ENCODE measurements at places on chromosomes 16 and 17. TPM values are rescaled to one million over a fixed set of nuclear protein-coding genes. Genes with fewer than 3 reads are reported as not detected.

DNA sequence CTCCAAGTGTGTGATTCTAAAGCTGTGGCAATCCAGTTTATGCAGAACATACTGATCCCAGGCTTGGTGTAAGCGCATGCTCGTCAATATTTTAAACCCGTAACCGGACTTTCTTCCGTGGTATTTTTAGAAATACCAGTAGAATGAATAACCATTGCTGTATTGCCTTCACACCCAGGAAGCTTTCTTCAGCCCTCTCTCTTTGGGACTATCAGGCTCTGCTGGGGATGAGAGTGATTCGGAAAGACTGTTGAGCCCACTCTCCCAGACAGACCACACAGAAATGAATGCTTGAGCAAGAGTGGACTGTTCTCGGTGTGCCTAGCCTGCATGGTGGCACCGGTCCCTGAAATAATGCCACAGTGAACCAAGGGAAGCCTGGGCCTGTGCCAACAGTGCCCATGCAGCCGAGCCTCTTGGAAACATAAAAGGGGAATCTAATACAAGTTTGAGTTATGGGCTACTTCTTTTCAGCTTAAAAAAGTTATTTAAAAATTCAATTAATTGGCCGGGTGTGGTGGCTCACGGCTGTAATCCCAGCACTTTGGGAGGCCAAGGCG lies 89.9 kb upstream of the ELAC2 start:
- peaks cover 28% of the 10 kb centered on the region for H3K27me3 ChIP-seq
- no peaks in the 10 kb centered on the region for H3K36me3 ChIP-seq
- no peak for DNase-seq
- 0 out of 2 replicates have a peak, but pooled peaks cover 5% of the 10 kb centered on the region for H3K4me1 ChIP-seq
- no peak overlapping the region for H3K4me3 ChIP-seq

GRCh38 chr17:78735832-78736525 lies 46.1 kb downstream of the CYTH1 start:
- H3K4me3 ChIP-seq = peak overlapping the region; percentile 74
- no peaks in the 10 kb centered on the region for H3K27me3 ChIP-seq
- H3K27ac ChIP-seq = peak overlapping the region; percentile 75
- no peaks in the 10 kb centered on the region for H3K36me3 ChIP-seq

DNA sequence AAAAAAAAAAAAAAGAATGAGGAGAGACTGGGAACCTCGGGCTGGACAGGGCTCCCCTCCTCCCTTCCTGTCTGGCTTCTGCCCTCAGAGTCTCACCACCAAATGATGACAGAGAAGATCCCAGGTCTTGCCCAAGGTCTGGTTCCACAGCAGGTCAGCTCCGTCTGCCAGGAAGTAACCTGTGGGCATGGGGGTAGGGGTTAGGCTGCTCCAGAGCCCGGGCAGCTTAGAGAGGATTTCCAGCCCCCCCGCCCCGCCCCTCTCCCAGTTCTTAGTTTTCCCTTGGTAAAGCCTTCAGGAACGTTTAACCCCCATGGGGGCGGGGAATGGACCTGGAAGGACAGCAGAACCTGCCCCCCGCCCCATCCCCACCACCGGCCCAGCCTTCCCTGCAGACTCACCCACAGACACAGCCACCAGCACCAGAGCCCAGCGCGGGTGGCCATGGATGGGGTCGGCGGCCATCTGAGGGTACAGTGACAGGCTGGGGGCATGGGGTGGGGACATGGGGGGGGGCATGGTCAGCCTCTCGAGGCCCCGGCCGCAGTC lies 700 bp downstream of the TLCD2 start:
- DNase-seq = no peak
- peaks cover 21% of the 10 kb centered on the region for H3K36me3 ChIP-seq
- H3K4me3 ChIP-seq = no peak overlapping the region
- H3K27me3 ChIP-seq = no peaks in the 10 kb centered on the region
- no peak overlapping the region for H3K27ac ChIP-seq

- no peak for DNase-seq
- H3K27me3 ChIP-seq = no peaks in the 10 kb centered on the region
- no peaks in the 10 kb centered on the region for H3K4me1 ChIP-seq
Measured at GRCh38 chr16:7318686-7319085, 14.0 kb upstream of the RBFOX1 start.

DNA sequence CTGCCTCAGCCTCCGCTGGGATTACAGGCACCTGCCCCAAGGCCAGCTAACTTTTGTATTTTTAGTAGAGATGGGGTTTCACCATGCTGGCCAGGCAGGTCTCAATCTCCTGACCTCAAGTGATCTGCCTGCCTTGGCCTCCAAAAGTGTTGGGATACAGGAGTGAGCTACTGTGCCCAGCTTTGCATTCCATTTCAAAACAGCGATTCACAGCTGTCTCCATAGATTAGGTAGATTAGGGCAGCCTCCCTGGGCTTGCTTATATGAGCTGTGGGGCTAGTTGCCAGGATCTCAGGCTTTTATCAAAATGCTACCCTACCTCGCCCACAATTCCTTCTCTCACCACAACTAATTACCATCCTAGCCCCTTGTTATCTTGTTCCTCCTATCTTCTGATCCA lies 176.4 kb upstream of the ZKSCAN2 start:
- no peaks in the 10 kb centered on the region for H3K4me1 ChIP-seq
- no peak for DNase-seq
- no peak overlapping the region for H3K4me3 ChIP-seq
- no peaks in the 10 kb centered on the region for H3K36me3 ChIP-seq

- H3K27me3 ChIP-seq = no peaks in the 10 kb centered on the region
- H3K4me3 ChIP-seq = no peak overlapping the region
- H3K4me1 ChIP-seq = no peaks in the 10 kb centered on the region
- peaks cover 67% of the 10 kb centered on the region for H3K36me3 ChIP-seq
- no peak for DNase-seq
Measured at GRCh38 chr17:80381416-80381923, 33.5 kb upstream of the ENDOV start.

GRCh38 chr16:10988164-10988803 lies 43.9 kb downstream of the CLEC16A start:
- H3K36me3 ChIP-seq = no peaks in the 10 kb centered on the region
- no peak overlapping the region for H3K27ac ChIP-seq
- H3K4me3 ChIP-seq = no peak overlapping the region
- DNase-seq = peak; percentile 6

DNA sequence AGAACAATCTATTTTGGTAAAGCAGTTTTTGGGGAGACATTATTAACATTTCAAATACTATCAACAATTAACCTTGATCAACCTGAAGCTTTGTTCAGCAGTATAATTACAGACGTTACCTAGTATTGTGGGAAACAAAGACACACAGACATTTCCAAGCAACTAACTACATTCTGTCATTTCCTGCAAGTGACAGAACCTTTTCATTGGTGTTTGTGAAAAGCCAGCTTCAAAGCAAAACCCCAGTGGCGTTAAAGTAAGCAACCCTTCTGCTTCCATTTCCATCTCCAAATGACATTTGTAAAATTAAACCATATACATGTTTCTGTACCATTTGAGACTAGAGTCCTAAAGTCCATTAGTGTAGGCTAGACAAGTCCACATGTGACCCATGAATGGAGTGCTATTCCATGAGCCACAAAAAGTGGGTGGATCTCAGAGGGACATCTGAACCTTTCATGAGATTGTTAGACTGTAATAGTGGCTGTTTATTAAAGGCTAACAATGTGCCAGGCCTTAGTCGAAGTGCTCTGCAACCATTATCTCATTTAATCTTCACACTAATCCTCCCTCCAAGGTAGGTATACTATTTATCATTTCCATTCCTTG lies 101.2 kb downstream of the SSH2 start:
- no peak overlapping the region for H3K27ac ChIP-seq
- H3K4me1 ChIP-seq = no peaks in the 10 kb centered on the region
- no peaks in the 10 kb centered on the region for H3K36me3 ChIP-seq

DNA sequence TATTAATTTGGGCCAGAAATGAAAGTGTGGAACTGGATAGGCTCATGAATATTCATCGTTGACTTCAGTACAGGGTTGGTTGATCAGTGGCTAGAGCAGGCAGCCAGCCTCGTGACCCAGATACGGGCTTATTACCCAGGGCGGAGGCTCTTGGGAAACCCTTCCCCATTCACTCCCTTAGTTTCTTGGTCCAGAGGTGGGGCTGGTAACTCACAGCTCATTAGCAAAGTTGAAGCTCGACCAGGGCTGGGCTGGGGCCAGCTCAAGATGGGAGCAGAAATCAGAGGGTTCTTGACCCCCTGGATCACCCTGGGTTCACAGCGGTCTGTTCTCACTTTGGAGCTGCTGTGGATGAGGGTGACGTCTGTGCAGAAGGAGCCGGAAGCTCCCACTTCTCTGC lies 44.6 kb upstream of the GSE1 start:
- H3K4me3 ChIP-seq = no peak overlapping the region
- no peak for DNase-seq
- H3K36me3 ChIP-seq = no peaks in the 10 kb centered on the region
- H3K27me3 ChIP-seq = no peaks in the 10 kb centered on the region
- H3K4me1 ChIP-seq = peaks cover 25% of the 10 kb centered on the region

DNA sequence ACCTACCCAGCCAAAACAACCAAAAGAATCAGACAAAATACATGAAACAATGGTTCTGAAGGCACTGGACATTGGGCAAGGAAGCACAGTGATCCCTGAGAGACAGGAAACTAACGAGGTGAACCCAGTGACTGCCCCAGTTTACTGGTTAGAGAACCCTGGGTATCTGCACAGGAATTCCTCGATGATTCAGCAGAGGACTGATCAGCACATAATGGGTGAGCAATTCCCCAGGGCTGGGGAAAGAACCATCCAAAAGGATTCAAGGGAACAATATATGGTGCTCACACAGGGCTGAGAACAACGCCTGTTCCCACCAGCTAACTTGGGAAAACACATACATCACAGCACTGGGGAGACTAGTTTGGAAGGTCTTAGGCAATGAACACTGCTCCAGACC lies 167.2 kb downstream of the PARN start:
- no peak overlapping the region for H3K27ac ChIP-seq
- DNase-seq = peak; percentile 6
- H3K36me3 ChIP-seq = peaks cover 4% of the 10 kb centered on the region
- H3K4me3 ChIP-seq = no peak overlapping the region

- no peaks in the 10 kb centered on the region for H3K36me3 ChIP-seq
- H3K4me1 ChIP-seq = no peaks in the 10 kb centered on the region
- H3K27me3 ChIP-seq = no peaks in the 10 kb centered on the region
- H3K4me3 ChIP-seq = no peak overlapping the region
Measured at GRCh38 chr17:19541445-19541844, 7.8 kb downstream of the SLC47A1 start.

- no peaks in the 10 kb centered on the region for H3K36me3 ChIP-seq
- DNase-seq = no peak
- no peak overlapping the region for H3K4me3 ChIP-seq
- H3K27ac ChIP-seq = no peak overlapping the region
- H3K27me3 ChIP-seq = no peaks in the 10 kb centered on the region
- peaks cover 14% of the 10 kb centered on the region for H3K4me1 ChIP-seq
Measured at GRCh38 chr17:41627316-41628072, 3.1 kb upstream of the KRT17 start.

The UNK gene
- 21.8 TPM for total RNA-seq

The COPZ2 gene
- 0.63 TPM for total RNA-seq

The CCDC200 gene
- not detected for total RNA-seq

The KRTAP4-9 gene
- total RNA-seq = not detected
